ENCODE measurements at places on chromosomes 6 and 20.

DNA sequence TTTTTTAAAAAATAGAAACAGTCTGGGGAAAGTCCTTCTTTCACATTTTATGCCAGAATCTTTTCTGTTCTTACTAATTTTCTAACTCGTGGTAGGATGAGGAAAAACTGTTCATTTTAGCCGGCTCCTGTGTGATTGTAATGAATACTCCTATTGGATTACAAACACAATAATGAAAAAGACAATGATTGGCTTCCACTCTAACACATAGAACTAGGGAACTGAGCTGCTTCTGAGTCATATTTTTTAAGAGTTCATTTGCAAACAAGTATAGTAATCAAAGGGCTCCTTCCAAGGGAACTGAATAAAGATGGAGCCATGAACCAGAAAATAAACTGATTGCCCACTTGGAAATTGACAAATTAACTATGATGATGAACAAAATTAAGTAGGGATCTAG lies 265.3 kb upstream of the TCF21 start:
- DNase-seq, result no peak

GRCh38 chr20:41335591-41335990 lies 5.0 kb upstream of the LPIN3 start:
- DNase-seq, result no peak

GRCh38 chr6:147904416-147904815 lies 395.9 kb downstream of the SAMD5 start:
- no peak for DNase-seq

- no peak for DNase-seq
These were observed 23.4 kb downstream of the THBS2 start for GRCh38 chr6:169230322-169230665.

DNA sequence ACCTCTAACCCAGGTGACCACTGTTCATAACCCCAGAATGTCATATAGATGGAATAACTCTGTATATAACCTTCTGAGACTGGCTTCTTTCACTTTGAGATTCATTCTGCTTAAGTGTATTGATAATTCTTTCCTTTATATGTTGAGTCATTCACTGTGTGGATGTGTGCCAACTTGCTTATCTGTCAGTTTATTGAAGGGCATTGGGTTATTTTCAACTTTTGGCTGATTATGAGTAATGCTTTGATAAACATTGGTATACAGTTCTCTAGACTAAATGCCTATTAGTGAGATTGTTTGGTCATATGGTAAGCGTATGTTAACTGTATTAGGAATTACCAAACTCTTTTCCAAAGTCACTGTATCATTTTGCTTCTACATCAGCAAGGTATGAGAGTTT lies 453.4 kb upstream of the SPTLC3 start:
- no peak for DNase-seq

DNA sequence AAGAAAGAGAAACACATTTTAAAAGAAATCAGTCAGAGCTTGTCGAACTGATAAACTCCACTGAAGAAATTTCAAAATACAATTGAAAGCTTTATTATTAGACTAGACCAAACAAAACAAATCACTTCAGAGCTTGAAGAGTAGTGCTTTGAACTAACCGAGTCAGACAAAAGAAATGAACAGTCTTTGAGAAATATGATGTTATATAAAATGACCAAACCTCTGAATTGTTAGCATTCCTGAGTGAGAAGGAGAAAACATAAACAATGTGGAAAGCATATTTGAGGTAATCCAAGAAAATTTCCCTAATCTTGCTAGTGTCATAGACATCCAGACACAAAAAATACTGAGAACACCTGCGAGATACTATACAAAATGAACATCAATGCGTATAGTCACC lies 13.2 kb upstream of the CST4 start:
- no peak for DNase-seq

DNA sequence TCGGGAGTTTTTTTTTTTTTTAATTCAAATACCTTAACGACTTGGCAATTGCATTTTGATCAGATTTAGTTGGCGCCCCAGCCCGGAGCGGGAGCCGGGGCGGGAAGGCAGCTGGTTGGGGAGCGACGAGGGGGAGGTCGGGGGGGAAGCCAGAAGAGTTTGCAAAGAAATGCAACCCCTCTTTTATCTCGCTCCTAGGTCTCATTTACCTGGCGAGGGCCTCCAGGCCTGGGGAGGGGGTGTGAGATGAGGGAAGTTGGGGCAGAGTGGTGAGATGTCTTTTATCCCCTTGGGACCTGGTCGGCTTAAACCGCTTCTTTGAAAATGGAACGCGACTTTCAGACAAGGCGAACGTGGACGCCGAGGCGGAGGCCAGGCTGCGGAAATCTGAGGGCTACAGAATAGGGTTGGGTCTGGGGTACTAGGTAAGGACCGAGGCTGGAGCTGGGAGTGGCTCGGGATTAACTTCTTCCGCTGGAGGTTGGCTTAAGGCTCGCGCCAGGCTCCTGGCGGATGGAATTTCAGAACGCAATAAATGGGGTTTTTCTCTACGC lies 40.3 kb downstream of the NCR2 start:
- DNase-seq, result no peak

GRCh38 chr6:70552974-70553373 lies 13.8 kb upstream of the SDHAF4 start:
- DNase-seq, result no peak

DNA sequence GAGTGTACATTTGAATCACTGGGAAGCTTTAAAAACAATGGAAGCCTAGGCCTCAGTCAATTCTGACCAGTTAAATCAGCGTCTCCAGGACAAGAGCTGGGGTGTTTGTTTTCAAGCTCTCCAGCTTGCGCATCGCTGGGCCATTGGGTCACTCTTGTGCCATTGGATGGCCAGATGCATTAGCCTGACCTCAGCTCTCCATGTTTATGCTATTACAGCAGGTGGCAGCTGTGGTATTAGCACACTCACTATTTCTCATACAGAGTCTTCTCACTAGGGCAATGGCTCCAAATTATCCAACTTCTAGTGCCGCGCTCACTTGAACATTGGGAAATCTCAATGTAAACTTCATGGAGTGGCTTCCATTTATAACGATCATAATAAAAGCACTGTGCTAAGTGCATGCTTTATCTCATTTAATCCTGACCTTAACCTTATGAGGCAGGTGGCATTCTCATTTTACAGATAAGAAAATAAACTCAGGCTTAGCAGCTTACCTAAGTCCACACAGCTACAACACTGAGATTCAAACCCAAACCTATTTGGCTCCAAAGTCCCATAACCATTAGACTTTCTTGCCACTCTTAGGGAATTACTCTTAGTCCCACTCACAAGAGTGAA lies 108.8 kb downstream of the PPP1R14C start:
- DNase-seq, result peak; percentile 5

- DNase-seq, result no peak
These were observed 295.4 kb downstream of the TFAP2C start for GRCh38 chr20:56924292-56925081.

DNA sequence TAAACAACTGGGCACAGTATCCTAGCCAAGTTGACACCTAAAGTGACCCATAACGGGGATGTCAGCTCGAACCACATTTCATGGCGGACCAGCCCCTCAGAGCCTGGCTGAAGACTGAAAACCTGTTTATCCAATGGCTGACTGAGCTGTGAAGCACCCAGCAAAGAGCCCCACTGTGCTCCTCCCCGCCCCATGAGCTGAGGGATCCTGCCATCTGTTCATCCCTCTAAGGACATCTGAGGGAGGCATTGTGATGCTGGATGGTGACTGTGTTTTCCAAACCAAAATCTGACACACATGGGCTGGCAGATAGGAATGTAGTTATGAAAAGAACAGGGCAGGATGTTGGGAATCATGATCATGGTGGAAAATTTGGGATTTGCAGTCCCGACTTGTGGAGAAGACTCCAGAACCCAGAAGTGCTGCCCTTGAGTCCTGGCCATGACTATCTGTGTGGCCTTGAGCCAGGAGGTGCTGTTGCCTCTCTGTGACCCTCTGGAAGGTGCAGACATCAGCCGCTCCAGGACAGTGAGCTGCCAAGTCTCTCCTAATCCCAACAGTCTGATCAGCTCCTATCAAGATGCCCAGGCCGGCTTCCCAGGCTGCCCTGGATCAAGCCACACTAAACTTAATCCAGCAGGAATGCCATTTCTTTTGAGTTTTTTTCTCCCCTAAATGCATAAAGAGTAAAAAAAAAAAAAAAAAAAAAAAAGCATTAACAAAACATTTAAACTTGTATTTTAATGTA lies 5.7 kb downstream of the EDN3 start:
- DNase-seq, result no peak

DNA sequence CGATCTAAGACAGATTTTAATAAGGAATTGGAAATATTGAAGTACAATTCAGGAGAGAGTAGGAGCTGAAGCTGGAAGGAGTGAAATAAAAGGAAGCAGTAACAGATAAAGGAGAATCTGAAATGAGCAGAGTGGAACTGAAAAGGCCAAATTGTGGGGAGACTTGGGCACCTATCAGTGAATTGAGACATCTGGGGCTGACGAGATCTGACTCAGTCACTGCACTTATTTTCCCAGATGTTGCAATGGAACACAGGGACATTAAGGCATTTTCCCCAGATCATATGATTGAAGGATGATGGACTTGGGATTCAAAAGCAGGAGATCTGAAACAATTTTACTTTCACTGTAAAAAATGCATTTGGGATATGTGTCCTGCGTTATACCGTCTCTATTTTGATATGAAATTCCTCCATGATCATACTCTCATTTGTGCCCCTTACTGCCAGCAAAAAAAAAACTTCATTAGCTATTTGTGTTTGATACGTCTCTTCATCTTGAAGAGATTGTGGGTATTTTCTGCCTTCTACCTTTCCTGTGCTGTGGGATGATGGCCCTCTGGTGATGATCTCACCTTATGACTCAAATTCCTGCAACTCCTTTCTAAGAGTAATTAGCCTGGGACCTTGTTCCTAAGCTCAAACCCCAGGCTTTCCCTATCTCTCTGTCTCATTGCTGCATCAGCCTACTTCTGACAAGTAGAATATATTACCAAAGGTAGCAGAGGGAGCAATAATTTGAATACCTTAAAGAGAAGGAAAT lies 278.5 kb upstream of the MAN1A1 start:
- DNase-seq, result no peak

DNA sequence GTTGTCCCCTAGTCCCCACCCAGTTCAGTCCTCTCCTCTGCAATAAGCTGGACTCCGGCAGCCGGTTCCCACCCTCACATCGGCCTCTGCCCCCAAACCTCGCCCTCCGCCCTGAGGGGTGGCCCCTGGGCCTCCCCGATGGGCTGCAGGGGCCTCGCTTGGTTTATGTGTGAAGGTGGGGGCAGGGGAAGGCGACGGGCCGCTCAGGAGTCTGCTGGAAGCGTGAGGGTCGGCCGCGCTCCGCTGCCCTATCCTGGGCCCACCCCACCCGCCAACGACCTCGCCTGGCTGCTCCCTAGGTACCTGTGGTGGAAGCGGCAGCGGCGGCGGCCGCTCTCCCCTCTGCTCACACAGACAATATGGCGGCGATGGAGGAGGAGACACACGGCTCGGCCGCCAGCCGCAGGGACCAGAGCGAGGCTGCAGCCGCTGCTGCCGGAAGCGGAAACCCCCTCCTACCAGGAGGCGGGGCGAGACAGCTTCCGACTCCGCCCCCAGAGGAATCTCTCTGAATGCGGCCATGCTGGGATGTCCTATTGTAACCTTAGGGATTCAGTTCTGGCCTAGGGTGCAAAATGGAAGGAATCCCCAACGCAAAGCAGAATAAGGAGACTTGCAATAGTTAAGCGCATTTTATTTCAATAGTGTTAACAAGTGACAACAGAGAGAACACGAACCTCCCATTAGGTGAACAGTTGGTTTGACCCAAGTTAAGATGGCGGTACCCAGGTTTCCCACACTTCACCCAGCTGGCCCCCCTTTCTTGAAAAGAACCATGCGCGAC lies at the start of gene CSNK2A1:
Gene CSNK2A1, minus strand, starts transcription at position 422 of the 784 bp plus-strand sequence. CDS start 35,239 bp downstream, outside the sequence.
- DNase-seq, result peak; percentile 89

- DNase-seq, result peak; percentile 90
These were observed 2.2 kb downstream of the PIM1 start for GRCh38 chr6:37171970-37172812.

DNA sequence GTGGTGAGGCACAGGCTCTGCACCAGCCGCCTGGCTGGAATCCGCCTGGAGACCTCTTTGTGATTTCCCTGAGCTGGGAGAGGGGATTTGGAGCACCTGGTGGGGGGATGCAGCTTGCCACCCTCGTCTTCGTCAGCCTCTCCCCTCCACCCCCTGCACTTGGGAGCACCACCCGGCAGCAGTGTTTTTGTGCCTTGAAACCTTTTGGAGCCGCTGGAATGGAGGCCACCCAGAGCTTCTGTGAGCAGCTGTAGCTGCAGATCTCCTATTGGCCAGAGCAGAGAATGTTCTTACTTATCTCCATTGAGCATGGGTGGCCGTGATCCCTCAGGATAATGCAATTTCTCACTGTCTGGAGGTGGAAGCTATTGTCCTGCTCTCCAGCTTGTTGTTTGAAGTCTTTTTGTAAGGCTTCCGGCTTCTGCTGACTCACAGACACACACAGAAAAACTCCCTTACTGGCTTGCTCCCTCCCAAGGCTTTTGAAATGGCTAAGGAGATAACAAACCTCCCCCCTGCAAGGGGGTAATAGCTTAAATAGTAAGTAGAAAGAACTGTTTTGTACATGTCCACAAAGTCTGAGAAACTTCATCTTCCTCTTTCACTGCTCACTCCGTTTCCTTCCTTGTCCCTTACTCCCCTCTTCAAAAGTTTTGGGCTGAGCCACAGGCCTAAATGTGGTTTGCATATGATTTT lies 271.2 kb downstream of the PRL start:
- no peak for DNase-seq

GRCh38 chr6:89954721-89955148 lies 60.5 kb downstream of the GJA10 start:
- no peak for DNase-seq

DNA sequence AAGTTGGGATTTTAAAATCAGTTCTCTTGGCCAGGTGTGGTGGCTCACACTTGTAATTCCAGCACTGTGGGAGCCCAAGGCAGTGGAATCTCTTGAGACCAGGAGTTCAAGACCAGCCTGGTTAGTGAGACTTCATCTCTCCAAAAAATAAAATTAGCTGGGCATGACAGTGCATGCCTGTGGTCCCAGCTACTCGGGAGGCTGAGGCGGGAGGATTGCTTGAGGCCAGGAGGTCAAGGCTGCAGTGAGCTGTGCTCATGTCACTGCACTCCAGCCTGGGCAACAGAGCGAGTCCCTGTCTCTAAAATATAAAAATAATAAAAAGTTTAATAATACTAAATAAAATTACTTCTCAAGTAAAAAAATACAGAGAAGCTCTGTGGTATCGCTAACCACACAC lies 77.5 kb downstream of the FOXA2 start:
- no peak for DNase-seq

DNA sequence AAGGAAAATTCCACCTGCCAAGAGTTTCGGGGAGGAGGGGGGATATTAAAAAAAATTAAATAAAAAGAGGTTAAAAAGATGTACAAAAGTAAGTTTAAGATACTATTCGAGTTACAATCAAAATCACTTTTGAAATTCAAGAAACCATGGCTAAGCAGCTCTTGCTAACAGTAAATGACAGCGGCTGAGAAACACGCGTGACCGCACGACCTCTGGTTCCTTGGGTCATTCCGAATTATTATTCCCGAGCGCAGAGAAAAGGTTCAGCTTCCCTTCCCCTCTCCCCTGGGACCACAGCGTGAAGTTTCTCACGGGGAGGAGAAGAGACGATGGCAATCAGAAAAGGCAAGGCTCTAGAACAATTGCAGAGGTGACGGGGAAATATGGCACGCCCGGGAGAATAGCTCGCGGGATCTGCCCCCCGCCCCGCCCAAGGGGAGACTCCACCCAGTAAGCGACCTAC lies 496 bp downstream of the TMEM242 start:
- DNase-seq, result no peak
